Stimulated activated CD4-positive, alpha-beta T cell treated with anti-CD3 and anti-CD28 coated beads, Interleukin-4, amount 100 ng/mL, for 48 hours (primary cell): ENCODE measurements at places on chromosomes 1 and 21.

DNA sequence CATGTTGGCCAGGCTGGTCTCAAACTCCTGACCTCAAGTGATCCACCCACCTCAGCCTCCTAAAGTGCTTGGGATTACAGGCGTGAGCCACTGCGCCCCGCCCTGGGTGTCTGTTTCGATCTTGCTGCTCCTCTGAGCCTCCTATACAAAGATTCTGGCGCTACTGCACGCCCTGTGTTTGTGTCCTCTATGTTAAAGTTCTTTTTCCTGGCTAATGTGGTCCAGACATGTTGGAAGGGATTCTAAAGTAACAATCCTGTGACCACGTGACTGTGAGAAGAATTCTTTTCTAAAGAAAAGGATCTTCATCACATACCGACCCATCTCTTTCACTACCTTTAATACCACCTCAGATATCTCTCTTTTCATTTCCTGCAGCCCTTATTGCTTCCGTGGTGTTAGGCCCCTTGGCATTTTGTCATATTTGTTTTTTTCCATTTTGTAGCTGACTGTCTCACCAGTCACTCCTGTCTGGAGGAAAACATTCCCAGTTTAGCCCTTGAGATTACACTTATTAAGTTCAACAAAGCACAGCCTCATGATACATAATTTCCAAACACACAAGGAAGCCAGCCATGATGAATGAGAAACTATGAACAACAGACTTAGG, 27.2 kb upstream of the ENO1 start:
- no peak for DNase-seq

- DNase-seq, result no peak
Measured at GRCh38 chr1:18608534-18608933, 22.1 kb upstream of the PAX7 start.

DNA sequence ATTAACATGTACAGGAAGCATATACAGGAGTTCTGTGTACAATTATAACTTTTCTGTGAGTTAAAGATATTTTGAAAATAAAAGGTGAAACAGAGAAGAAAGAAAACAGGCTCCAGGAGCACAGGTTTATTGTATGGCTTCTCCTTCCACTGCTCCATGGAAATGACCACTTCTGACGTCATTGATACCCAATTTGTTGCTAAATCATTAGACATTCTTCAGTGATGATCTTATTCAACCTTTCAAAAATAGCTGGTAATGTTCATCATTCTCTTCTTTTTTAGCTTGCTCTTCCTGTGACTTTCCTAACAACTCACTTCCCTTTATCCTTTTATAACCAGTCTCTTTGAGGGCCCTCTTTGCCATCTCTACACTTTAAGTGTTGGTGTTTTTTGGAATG, 77.8 kb downstream of the KCNK2 start:
- no peak for DNase-seq

DNA sequence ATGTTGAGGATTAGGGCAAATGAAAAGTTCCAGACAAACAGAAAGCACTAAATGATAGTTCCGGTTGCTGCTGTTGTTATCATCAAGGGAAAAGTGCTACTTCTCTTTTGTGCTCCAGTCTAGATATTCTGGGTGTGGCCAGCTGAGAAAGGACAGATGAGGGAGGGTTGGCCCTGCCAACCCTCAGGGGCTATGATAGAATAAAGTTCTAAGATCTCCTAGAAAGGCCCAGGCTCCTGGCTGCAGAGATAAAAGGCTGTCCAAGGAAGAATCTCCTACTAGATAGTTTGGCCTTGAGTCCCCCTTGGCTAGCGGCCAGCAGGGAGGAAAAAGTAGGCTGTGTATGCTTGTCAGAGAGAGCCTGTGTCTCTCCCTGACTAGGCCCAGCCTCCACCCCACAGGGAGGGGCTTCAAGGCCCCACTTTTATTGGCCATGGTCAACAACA, 31.5 kb downstream of the RIMS3 start:
- DNase-seq, result no peak

DNA sequence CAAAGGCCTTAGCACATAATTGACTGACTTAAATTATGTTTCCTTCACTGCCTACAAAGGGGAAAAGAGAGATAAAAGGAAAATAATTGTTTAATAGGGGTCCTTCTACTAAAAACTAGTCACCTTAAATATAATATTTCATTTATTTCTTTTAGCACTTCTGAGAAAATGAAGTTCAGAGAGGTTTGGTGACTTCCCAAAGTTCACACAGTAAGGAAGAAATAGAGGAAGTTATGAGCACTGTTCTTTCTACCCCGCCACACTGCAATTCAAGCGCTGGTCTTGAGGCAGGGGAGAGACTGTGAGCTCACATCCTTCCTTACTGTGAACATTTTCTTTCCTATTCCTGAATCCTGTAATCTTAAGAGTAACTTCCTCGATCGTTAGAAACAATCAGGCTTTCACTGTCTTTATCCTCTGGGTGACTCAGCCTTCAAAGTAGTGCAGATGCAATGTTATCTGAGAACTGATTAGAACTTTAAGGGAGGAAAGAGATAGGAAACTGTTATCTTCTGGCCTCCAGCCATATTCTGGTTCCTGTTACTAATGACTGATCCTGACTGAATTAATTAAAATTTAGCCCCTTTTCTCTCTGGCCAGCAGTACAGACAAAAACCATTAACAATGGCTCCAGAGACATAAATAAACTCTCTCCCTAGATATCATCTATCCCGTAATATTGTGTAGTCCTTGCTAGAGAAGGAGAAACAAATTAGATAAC, 6.8 kb downstream of the RGS5 start:
- no peak for DNase-seq

DNA sequence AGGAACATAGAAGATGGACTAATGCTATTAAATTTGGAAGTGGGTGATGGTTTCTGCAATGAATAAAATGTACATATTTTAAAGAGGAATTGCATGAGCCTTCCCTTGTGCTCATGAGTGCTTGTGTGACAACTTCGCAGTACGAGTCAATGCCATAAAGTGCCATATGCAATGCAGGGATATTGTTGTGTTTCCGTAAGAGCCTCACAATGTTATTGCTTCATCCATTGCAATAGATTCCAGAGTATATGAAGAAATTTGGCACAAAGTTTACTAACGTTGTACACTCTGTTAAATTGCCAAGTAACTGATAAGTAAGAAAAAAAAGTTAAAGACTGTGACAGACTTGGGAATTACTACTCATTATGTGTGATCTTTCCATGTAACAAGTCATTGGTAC, 22.3 kb downstream of the BTG3 start:
- no peak for DNase-seq

DNA sequence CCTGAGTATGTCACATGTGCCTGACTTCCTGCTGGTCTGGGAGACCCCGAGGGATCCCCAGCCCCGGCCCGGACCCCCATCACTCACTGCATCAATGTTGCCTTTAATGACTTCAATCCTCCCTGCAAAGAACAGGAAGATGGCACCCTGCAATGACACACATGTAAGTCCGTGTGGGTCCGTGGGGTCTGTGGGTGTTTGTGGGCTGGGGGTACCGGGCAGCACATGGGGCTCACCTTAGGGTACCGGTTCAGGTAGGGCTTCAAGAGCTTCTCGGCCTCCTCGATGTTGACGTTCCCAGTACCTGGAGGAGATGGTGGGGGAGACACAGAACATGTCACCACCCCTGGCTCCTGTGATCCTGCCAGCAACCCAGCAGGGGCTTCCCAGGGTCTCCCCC, 28.1 kb downstream of the TTC39A start:
- no peak for DNase-seq

DNA sequence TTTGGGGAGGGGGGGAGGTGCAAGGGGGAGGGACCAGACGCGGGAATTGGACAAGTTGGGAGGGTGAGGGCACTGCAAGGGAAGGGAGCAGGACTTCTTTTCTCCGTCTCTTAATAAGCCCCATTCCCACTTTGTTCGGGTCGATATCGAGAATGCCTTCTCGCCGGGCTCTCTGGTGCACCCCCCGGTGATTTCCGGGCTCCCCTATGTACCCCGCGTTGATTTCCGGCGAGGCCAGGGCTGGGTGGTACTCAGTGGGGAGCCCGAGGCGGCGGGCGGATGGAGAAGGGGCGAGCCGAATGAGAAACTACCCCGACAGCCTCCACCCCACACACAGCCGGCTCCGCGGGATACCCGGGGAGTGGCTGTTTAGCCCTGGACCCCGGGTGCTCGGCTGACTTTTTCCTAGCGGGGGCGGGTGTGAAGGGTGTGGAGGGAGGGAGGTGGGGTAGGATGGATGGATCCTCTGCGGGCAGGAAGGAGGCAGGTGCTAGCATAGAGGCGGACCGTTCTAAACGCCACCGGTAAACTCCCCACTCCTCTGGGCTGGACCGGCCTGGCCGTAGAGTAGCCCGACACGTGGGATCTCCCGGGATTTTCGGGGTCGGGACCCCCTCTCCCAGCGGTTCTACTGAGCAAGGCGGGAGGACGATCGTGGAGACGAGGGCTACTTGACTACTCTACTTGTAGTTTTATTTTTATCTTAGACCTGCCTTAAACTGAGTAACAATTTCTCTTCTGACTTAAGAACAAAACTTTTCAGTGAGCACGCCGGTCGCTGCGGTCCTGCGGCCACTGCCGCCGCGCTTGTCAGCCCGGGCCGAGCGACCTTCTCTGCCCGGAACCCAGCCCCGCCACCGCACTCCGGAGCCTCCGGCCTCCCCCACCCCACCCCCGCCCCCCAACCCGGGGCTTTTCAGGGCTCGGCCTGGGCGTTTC, 1.0 kb downstream of the RNF220 start:
- no peak for DNase-seq

GRCh38 chr1:80639777-80640533, 1160.8 kb upstream of the ADGRL2 start:
- no peak for DNase-seq

DNA sequence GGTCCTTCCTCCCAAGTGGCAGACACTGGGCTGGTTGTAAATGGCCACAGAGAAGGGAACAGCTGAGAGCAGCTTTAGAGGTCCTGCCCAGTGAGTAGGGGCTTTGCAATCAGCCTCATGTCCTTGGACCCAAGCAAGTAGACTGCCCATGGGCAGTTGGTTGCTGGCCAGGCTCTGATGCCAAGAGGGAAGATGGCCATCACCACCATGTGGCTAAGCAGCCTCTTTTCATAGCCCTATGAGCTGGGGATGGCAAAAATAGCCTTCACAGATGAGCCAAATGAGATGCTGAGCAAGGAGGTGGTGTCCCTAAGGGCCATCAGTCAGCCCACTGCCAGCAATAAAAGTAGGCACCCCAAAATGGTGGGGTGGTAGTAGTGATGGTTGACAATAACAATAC, 3.2 kb downstream of the DISP3 start:
- DNase-seq, result no peak

GRCh38 chr21:46307625-46308024, 16.0 kb downstream of the C21orf58 start:
- DNase-seq, result no peak

GRCh38 chr1:20640183-20640597, 6.9 kb downstream of the PINK1 start:
- peak; percentile 25 for DNase-seq

DNA sequence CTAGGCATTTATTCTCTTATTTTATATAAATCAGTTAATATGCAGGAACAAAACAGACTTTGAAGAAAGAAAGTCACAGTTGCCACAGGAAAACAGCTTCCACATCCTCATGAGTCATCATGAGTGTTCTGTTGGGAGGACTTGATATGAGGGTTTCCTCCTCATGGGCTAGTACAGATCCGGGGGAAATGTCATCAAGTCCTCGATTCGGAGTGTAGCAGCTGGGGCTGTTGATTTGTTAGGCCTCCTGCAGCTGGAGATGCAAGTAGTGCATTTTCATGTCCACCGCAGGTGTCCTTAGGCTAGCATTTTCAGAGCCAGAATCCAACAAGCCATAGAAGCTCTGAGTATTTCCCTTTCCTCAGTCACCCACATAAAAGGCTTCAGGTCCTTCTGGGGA, 36.7 kb downstream of the ADAM30 start:
- DNase-seq, result no peak

GRCh38 chr1:1428174-1428573, 7.1 kb upstream of the ANKRD65 start:
- no peak for DNase-seq

- no peak for DNase-seq
Measured at GRCh38 chr1:13667691-13668090, 32.3 kb upstream of the PRDM2 start.

DNA sequence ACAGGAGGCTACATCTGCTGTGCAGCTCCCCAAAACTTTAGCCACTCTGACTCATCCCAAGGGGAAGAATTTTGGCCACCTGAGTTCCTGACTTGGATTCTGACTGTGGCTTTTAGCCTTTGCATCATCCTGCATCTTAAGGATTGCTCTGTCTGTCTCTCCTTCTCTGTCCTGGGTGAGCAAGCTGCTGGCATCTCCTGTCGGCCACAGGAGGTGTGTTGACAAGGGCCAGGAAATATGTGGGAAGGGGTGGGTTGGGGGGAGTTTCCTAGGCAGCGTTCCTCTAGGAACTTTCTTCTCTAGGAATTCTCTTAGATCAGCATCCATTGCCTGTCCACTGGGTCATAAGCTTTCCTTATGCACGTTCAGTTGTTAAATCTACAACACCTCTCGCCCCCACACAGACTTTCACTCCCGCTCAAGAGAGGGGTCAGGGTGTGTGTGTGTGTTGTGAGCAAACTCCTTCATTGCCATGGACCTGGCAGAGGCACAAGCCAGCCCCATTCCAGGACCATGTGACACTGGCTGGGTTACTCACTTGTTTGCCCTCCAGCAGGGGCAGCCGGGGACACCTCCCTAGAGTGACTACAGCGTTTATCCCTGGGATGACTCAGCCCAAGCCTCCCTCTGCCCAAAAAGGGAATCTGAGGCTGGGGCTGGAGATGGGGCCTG, 145.0 kb upstream of the DUSP10 start:
- DNase-seq, result no peak

DNA sequence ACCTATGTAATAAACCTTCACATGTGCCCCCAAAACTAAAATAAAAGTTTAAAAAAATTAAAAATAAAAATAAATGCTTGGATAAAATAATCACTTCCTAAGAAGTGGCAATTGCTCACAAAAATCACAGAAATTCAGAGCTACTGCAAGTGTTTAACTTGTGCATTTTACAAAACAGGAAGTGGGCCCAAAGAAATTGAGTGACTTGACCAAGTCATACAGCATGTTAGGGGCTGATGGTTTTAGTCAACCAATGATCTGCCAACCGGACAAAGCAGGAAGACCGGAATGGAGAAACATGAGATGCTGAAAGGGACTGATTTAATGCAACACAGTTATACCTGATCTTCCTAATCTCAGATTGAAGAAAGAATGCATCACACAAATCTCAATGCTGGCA, 96.5 kb downstream of the SMYD2 start:
- no peak for DNase-seq

- DNase-seq, result no peak
Measured at GRCh38 chr1:25802915-25803314, 2.9 kb downstream of the SELENON start.
